ENCODE measurements at places on chromosomes 11 and 22. TPM values are rescaled to one million over a fixed set of nuclear protein-coding genes. Genes with fewer than 3 reads are reported as not detected.

Gene DUSP8
- 8.8 TPM for total RNA-seq

Gene P2RY6
- total RNA-seq = not detected

Gene MS4A8
- total RNA-seq = not detected

Gene CD248
- 1.3 TPM for total RNA-seq

Gene PIWIL4
- total RNA-seq = 13.8 TPM

Gene TTC28
- total RNA-seq = 243 TPM

Gene ANO3
- total RNA-seq = 7.2 TPM

Gene PATE4
- not detected for total RNA-seq

Gene OR4A16
- total RNA-seq = not detected

Gene SLC5A4
- total RNA-seq = 0.31 TPM

Gene EXPH5
- total RNA-seq = 0.94 TPM

Gene COPB1
- total RNA-seq = 142 TPM

Gene RAC2
- total RNA-seq = not detected

Gene CLCF1
- total RNA-seq = 0.31 TPM

Gene HEPACAM
- total RNA-seq = 18.2 TPM

Gene TMPRSS13
- total RNA-seq = 0.63 TPM

Gene TNKS1BP1
- total RNA-seq = 21.9 TPM

Gene OSM
- total RNA-seq = not detected

Gene ENTHD1
- total RNA-seq = not detected

Gene MRGPRX1
- not detected for total RNA-seq

Gene SLC22A25
- total RNA-seq = not detected

Gene FOLR2
- total RNA-seq = 4.1 TPM

Gene OR51E1
- total RNA-seq = not detected

Gene MRGPRX4
- total RNA-seq = not detected

Gene PRR5
- total RNA-seq = 18.2 TPM

Gene FUT4
- total RNA-seq = 9.7 TPM

Gene GPR83
- total RNA-seq = 0.63 TPM

Gene CDC42BPG
- total RNA-seq = 0.31 TPM

Gene DDX25
- total RNA-seq = 23.2 TPM

Gene CRACR2B
- total RNA-seq = 0.63 TPM

Gene OR51D1
- total RNA-seq = not detected

Gene BTG4
- total RNA-seq = not detected

Gene KIAA1671
- 9.1 TPM for total RNA-seq

Gene PARVG
- 1.9 TPM for total RNA-seq

Gene TRIM49
- total RNA-seq = not detected

Gene APOA1
- total RNA-seq = 0.63 TPM

Gene LGR4
- total RNA-seq = 19.4 TPM

Gene CSRP3
- not detected for total RNA-seq

Gene BRD1
- total RNA-seq = 68.2 TPM

Gene GPHA2
- total RNA-seq = not detected

Gene SLC22A9
- total RNA-seq = not detected

Gene RFPL3
- not detected for total RNA-seq

Gene CCDC89
- 0.63 TPM for total RNA-seq

Gene OR10A4
- not detected for total RNA-seq

Gene CPSF7
- total RNA-seq = 50.4 TPM

Gene ESAM
- 4.4 TPM for total RNA-seq

Gene HBG1
- 0.63 TPM for total RNA-seq

Gene GRAP2
- total RNA-seq = 3.4 TPM

Gene TFIP11
- 51.0 TPM for total RNA-seq

Gene ZBTB16
- 21.3 TPM for total RNA-seq

Gene OR5A1
- not detected for total RNA-seq

Gene APOA4
- total RNA-seq = not detected

Gene NOX4
- 9.4 TPM for total RNA-seq
